ENCODE measurements at places on chromosomes 2 and 18. TPM values are rescaled to one million over a fixed set of nuclear protein-coding genes. Genes with fewer than 3 reads are reported as not detected.

DNA sequence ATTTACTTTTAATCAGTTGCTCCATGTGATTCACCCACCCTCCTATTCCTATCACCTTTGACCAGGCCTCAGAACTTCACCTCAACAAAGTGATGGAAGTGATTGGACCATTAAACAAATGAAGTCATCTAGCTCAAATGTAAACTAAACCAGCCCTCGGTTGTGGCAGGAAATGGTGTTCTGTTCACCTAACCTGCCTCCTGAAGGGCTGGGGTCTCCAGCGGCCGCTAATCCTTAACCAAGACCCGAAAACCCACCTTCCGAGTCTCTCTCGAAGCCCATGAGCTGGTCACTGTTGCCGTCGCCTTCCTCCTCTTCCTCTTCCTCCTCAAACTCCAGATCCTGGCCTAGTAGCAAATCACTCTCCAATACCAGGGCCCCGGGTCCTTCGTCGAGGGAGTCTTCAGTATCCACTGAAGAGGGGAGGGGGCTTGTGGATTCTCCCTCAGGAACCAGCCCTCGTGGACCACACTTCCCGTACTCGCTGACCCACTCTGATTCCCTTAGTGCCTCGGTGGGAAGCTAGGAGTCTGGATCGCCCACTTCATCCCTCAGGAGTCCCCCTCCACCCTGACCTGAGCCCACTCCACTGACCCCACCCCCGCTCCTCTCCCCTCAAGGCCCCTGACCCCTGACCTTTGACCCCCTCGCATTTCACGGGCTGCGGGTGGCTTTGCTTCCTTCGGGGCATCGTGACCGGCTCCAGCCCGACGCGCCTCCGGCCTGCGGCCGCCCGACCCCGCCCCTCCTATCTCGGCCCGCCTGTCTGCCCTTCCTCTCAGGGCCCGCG is 503 bp downstream of the ZNF513 start:
- peak; percentile 56 for DNase-seq

GRCh38 chr2:24343225-24343882 is 17.0 kb downstream of the ITSN2 start:
- DNase-seq = no peak

- no peak for DNase-seq
Observed at GRCh38 chr18:41613003-41613609, 341.9 kb upstream of the PIK3C3 start.

Gene BOLL
- total RNA-seq = not detected

DNA sequence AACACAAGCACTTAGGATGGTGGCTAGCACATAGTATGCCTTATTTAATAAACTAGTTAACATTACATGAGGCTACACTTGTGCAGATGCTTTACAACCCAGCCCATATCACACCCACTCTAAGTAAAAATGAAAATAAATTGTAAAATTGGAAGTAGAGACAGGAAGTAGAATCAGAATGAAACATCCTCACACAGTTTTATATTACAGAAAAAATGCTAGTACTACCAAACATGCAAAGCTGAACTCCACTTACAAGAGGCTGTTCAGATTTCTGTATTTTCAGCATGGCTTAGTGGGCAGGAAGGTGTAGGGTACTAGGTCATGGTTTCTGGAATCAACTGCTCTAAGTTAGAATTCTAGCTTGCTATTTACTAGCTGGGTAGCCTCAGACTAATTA is 18.2 kb upstream of the CRIM1 start:
- no peak for DNase-seq

DNA sequence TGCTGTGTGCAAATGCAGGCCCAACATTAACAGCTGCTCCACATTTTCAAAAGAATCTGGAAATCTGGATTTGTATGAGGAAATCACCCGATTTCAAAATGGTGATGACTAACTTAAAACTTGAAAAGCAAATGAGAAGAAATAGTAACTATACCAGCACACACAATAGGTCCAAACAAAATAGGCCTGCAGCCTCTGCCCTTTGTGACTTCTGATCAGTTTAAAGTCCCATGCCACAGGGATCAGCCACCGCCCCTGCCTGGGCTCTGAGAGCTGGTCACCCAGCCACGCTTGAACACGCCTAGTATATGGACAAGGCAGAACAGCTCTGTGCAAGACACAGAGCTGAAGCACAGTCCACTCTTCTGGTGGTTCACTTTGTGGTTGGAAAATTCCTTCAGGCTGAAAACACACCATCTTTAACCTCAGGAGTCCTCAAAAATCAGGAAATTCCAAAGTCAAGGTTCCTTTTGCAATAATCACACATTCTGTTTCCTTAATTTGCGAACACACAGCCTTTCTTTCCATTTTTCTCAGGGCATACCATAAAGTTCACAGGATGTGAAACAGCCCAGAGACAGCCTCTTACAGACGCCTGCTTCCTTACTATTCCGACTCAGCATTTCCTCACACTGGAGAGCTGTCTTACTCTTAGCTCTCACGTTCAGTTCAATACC is 150.1 kb upstream of the RIOK3 start:
- peak; percentile 69 for DNase-seq

GRCh38 chr2:61114147-61114546 is 47.8 kb upstream of the C2orf74 start:
- no peak for DNase-seq

Gene POMC
- total RNA-seq = 0.66 TPM

Gene CRYGC
- not detected for total RNA-seq

Gene CKAP2L
- 0.26 TPM for total RNA-seq

GRCh38 chr2:201404699-201405280 is 46.5 kb downstream of the TRAK2 start:
- no peak for DNase-seq

Gene UGT1A10
- not detected for total RNA-seq

- no peak for DNase-seq
Observed at GRCh38 chr2:147631294-147631693, 213.5 kb upstream of the ACVR2A start.

DNA sequence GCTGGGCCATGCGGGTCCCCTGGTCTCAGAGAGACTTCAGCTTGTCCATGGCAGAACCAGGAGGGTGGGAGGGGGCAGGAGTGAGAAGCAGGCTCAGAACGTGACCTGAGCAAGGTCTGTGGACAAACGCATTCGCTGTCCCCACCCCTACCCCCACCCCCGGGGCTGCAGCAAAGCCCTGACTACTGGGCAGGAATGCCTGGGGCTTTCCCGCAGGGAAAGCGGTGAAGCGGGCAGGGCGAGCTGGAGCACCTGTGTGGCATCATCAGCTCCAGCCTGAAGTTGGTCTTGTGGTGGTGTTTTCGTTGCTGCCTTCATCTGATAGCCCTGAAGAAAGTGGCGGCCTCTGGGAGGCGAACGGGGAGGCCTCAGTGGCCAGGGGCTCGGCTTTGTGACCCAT is 26.1 kb upstream of the ALKAL2 start:
- no peak for DNase-seq

- DNase-seq = no peak
Observed at GRCh38 chr2:54725343-54726099, 2.1 kb downstream of the EML6 start.

DNA sequence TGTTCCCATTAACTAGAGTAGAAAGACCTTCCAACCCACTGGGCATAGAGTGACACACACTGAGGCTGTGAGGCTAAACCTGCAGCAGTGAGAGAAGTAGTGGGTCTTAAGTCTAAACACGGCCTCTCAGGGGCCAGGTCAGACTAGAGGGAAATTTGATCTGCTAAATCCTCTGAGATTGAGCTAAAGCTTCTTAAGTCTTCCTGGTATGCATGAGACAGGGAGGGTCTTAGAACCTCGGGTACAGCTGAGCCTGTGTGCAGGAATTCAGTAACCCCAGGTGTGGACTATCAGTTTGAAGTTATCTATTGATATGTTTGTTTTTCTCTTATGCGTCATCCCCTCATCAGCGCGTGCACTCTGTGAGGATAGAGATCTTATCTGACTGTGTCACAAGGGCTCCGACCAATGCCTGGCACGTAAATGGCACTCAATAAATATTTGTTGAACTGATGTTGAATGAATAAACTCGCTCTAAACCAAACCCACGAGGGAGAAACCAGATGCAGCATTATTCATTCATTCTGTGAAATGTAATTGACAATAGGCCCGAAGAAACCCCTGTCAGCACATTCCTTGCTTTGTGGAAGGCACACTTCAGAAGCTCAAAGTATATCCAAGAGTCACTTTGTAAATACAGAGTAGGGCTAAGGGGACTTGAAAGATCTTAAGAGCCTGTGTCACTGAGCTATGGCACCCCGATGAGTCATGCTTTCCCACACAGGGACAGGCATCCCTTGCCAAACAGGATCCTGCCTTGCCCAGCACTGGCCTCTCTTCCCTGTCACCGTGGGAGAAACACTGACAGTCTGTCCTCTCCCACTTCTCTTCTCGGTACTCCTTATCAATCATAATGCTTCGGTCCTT is 21.7 kb upstream of the RAB10 start:
- peak; percentile 69 for DNase-seq

DNA sequence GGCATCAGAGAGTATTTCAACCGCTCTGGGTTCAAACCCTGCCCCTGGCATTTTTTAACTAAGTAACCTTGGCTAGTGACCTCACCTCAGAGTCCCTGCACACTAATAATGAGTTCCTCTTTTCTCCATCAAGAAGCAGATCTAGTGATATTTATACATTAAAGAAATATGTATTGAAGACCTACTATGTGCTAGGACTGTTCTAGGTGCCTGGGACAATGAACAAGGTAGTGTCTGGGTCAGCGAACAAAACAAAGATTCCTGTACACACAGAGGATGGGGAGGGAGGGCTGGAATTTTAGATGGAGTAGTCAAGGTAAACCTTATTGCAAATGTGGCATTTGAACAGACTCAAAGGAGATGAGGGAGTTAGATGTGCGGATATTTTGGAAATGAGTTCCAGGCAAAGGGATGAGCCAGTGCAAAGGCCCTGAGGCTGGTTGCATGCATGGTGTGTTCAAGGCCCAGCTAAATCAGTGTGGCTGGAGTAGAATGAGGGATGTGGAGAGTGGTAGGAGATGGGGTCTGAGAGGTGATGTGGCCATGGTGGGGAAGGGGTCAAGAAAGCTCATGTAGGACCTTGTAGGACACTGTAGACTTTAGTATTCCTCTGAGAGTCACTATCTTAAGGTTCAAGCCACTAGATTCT is 57.6 kb upstream of the FZD7 start:
- DNase-seq = no peak

Gene ATP6V1B1
- total RNA-seq = 2.1 TPM

Gene CTNNA2
- not detected for total RNA-seq

GRCh38 chr2:69716555-69717120 is 25.3 kb upstream of the ANXA4 start:
- DNase-seq = peak; percentile 77

GRCh38 chr2:7061921-7062320 is 144.7 kb downstream of the RNF144A start:
- DNase-seq = no peak

DNA sequence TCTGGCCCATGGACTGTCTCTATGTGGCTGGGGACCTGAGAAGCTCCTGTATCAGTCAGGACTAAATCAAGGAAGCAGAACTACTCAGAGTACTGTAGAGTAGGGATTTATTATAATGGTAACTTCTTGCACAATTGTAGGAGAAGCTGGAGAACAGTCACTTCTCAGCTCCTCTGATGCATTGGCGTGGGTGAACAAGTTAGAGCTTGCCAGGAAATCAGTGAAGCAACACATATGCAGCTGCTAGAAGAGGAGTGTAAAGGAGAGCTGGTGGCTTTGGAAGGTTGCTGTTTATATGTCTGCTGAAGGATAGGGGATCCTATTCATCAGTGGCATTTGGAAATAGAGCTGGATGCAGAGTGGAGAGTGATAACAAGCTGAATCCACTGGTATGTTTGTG is 215.5 kb upstream of the CWC22 start:
- peak; percentile 92 for DNase-seq

DNA sequence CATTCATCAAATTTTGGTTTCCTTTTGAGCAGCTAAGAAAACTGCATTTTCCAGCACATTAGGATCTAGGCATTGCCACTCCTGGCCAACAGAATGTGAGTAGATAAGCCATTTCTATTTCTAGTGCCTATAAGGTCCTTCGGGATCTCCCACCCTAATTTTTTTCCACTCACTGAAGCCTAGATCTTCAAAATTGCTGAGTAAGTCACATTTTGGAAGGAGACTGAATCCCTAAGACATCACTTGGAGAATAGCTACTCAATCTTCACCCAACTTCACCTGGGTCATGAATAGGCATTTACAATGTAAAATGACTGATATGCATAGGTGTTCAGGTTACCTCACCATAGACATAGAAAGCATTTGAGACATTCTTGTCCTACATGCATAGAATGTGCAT is 548.1 kb upstream of the GYPC start:
- no peak for DNase-seq

Gene VWC2L
- total RNA-seq = not detected

- DNase-seq = no peak
Observed at GRCh38 chr18:57084331-57085271, 62.3 kb upstream of the BOD1L2 start.

Gene CHST9
- total RNA-seq = not detected

Gene RBM44
- 0.17 TPM for total RNA-seq

Gene SERPINB5
- not detected for total RNA-seq

DNA sequence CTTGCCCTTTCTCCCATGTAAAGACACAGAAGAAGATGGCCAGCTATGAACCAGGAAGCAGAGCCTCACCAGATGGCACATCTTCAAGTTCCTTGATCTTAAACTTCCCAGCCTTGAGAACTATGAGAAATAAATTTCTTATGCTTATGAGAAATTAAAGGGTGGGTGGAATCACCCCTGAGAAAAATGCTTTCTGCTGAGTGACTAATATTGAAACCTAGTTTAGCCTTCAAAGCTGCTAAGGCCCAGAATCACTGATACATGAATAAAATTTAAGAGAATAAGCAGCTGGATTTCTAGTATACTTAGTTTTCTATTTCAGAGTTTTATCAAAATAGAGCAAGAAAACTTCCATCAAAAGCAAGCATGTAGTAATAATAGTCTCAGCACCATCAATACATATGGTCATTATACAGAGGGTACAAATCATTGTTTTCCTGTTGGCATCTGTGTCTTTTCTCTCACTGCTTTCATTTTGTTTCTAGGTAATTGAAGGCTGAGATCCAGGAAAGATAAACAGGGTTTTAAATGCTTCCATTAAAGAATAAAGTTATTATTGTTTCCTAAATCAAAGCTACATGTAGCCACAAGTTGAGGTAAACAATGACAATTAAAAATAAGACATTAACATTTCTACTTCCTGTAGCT is 53.3 kb upstream of the COL5A2 start:
- no peak for DNase-seq

DNA sequence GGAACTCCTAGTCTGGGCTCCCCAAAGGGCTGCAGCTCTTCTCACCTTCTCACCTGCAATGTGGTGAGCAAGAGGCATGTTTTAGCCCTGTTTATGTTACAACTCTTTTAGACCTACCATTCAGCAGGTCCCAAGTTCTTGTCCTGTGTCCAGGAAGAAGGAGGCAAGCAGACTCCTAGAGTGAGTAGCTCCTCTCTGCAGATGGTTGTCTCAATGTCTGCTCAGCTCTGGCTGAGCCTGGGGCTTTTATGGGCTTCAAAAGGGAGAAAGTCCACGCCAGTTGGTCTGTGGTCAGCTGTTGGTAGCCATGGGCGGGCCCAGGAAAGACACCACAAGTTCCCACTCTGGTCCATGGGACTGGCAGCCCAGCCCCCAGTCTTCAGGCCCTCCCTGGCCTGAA is 148.1 kb upstream of the HS6ST1 start:
- DNase-seq = no peak

- peak; percentile 34 for DNase-seq
Observed at GRCh38 chr2:207408086-207408794, 121.5 kb upstream of the CREB1 start.

Measured in fibroblast of lung (primary cell).